ENCODE measurements at places on chromosomes 5 and 9.

DNA sequence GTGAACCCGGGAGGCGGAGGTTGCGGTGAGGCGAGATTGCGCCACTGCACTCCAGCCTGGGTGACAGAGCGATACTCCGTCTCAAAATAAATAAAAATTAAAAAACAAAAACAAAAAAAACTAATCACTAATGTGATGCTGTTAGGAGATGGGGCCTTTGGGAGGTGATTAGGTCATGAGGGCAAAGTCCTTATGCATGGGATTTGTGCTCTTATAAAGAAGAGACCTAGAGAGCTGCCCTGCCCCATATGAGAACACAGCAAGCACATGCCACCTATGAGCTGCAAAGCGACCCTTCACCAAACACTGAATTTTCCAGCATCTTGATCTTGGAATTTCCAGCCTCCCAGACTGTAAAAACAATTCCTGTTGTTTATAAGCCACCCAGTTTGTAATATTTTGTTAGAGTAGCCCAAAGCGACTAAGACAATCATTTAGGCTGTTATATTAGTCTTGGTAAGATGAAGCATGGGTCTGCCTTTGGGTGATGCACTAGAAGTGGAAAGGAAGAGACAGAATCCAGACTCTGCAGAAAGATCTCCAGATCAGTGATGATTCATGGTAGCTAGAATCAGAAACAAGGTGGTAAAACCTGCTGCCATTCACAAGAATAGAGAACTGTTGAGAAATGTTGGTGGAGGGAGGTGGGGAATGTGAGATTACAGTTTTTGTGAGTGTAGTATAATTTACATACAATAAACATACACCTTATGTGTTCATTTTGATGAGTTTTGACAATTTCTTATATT, 26.2 kb downstream of the GPR21 start:
- no peak for DNase-seq

GRCh38 chr9:123739902-123740301, 190.0 kb downstream of the DENND1A start:
- no peak for DNase-seq

- DNase-seq = peak; percentile 78
These were observed 256.7 kb downstream of the CDH12 start for GRCh38 chr5:22596404-22596970.

- DNase-seq = no peak
These were observed 622.2 kb downstream of the ANXA1 start for GRCh38 chr9:73773896-73774295.

GRCh38 chr5:128197896-128198522, 114.4 kb downstream of the SLC12A2 start:
- peak; percentile 25 for DNase-seq

- no peak for DNase-seq
These were observed 123.7 kb downstream of the PDE4D start for GRCh38 chr5:59769832-59770231.

DNA sequence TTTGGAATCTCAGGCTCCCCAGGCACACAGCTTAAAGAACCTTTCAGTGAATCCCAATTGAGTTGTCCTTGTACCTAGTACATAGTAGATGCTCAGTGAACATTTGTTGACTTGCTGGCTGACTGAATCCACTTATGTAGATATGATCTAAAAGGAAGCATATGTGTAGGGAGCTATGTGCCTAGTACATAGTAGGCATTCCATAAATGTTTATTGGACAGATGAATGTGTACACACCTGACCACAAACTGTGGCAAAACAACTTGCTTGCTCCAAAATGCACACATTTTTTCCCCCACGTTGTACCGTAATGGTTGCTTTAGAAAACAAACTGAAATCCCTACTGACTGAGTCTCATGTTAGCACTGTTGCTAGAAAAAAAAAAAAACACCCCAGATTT, 80.2 kb upstream of the IL12B start:
- peak; percentile 3 for DNase-seq

DNA sequence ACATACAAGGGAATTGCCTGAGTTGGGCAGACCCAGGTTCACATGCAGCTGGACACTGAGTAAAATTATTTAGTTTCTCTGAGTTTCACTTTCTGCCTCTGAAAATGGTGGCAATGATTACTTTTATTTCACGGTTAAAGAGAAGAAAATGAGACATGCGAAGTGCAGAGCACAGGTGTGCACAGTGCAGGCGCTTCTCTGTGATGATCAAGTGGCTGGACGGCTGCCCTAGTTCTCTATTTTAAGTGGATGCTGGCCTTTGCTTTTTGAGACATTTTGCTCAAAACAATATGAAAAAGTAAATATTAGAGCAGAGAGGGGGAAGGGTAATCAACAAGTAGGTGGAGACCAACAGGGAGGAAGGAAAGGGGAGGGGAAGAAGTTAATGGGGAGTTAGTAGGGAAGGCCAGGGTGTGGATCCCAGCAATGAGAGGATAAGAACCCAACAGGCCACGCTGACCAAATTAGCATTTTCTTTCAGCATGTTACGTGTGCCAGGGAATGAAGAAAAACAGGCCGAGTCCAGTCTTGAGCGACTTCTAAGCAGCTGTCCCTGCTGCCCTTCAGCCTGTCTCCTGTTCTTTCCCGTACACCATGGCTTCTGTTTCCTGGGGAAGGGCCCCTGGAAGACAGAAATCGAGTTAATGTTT, 16.1 kb downstream of the SNX18 start:
- DNase-seq = peak; percentile 43

DNA sequence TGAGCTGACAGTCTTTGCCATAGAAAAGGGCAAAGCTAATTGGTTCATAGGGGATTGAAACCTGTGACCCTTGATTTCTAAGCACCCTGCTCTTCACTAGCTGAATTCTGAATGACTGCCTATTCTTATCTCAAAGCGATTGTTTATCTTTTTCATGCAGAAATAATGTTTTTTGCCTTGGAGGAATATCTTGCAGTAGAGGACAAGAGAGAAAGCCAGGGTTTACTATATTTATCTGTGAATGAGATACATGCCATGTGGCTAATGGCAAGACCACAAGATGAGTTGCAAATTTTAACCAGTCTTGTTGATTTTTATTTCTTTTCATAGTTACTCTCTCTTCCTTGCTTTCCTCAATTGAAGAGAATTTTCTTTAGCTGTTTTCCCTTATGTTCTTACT, 185.0 kb downstream of the CNTLN start:
- no peak for DNase-seq

GRCh38 chr9:91943478-91944470, 6.3 kb downstream of the ROR2 start:
- no peak for DNase-seq

- no peak for DNase-seq
These were observed 43.4 kb downstream of the AMBP start for GRCh38 chr9:114034661-114035062.

DNA sequence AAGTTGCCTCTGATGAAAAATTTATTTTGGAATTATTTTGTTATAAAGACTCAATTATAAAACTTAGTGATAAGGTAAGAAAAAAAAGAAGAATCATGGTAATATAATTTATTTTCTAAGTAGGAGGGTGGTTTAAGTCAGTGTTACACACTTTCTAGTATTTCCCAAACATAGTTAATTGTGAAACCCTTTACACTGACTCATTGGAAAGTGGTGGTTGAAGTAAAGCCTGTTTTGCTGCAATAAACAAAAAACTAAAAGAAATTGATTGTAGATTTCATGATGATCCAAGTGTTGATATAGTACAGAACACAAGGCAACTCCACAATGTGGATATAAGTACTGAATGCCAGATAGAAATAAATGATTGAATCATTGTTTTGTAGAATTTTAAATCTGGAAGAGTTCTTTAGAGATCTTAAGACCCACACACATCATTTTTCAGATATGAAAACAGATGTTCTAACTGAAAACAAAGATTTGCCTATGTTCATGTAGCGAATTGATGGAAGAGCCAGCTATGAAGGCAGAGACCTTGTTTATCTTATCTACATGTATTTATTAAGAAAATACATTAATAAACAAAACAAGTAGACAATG, 539.8 kb downstream of the PRELID2 start:
- DNase-seq = peak; percentile 16

All from renal cortical epithelial cell (primary cell).